ENCODE measurements at places on chromosomes 4 and X. TPM values are rescaled to one million over a fixed set of nuclear protein-coding genes. Genes with fewer than 3 reads are reported as not detected.

The HSD17B13 gene
- 0.13 TPM for total RNA-seq

The MAOA gene
- 18.7 TPM for total RNA-seq

The CT45A2 gene
- not detected for total RNA-seq

The SSX1 gene
- not detected for total RNA-seq

The BANK1 gene
- 0.30 TPM for total RNA-seq

The TMEM35A gene
- total RNA-seq = 5.5 TPM

The ANXA10 gene
- total RNA-seq = 18.4 TPM

The TMEM271 gene
- total RNA-seq = not detected

The ELF4 gene
- total RNA-seq = 13.4 TPM

The LDB2 gene
- 11.3 TPM for total RNA-seq

The PPA2 gene
- 65.6 TPM for total RNA-seq

The WNK3 gene
- total RNA-seq = 0.86 TPM

The SPACA5 gene
- total RNA-seq = not detected

The EDA2R gene
- 10.9 TPM for total RNA-seq

The TCEAL6 gene
- total RNA-seq = not detected

The TACC3 gene
- 7.0 TPM for total RNA-seq

The SSX2B gene
- not detected for total RNA-seq

The XK gene
- 0.13 TPM for total RNA-seq

The MAGT1 gene
- 195 TPM for total RNA-seq

The GPRIN3 gene
- total RNA-seq = 0.03 TPM

The CXCL5 gene
- total RNA-seq = 1.7 TPM

The RTL5 gene
- 5.3 TPM for total RNA-seq

The SMC1A gene
- 10.1 TPM for total RNA-seq

The MAB21L2 gene
- total RNA-seq = 4.6 TPM

The UGT2A3 gene
- total RNA-seq = not detected

The CLDN34 gene
- total RNA-seq = not detected

The HOPX gene
- total RNA-seq = 0.26 TPM

The FMR1NB gene
- not detected for total RNA-seq

The PABPC5 gene
- 3.3 TPM for total RNA-seq

The TNMD gene
- not detected for total RNA-seq

The TACR3 gene
- total RNA-seq = not detected

The PCDH19 gene
- 0.07 TPM for total RNA-seq

The COL4A6 gene
- 62.2 TPM for total RNA-seq

The WFS1 gene
- total RNA-seq = 40.7 TPM
